Upper lobe of right lung (tissue), 1 donor: ENCODE measurements at places on chromosomes 11 and 22.

- DNase-seq = no peak
- peaks cover 93% of the 10 kb centered on the region for H3K4me1 ChIP-seq
- no peaks in the 10 kb centered on the region for H3K27me3 ChIP-seq
- H3K36me3 ChIP-seq = no peaks in the 10 kb centered on the region
- peak overlapping the region; percentile 86 for H3K27ac ChIP-seq
Observed at GRCh38 chr11:118917481-118918127, 8.1 kb downstream of the BCL9L start.

DNA sequence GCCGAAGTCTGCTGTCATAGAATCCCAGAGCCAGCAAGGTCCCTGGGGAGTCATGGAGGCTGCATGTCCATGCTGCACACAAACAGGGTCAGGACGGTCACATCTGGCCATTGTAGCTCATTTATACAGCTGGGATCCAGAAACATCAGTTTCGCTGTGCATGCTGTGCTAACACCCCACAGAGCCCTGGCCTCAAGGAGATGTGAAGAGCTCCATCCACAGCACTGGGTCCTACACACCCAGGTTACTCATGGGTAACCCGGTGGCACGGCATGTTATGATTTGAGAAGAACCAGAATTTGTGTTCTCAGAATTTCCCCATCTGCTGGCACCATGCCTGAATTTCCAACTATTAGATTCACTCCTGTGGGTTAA, 146.3 kb upstream of the ARHGAP20 start:
- H3K4me3 ChIP-seq = no peak overlapping the region
- H3K27me3 ChIP-seq = no peaks in the 10 kb centered on the region
- H3K36me3 ChIP-seq = no peaks in the 10 kb centered on the region
- H3K27ac ChIP-seq = no peak overlapping the region

GRCh38 chr11:73217810-73218105, 323 bp upstream of the P2RY2 start:
- peak overlapping the region; percentile 60 for H3K27ac ChIP-seq
- H3K36me3 ChIP-seq = no peaks in the 10 kb centered on the region
- DNase-seq = no peak
- peak overlapping the region; percentile 52 for H3K4me3 ChIP-seq

- H3K27ac ChIP-seq = no peak overlapping the region
- DNase-seq = no peak
- no peaks in the 10 kb centered on the region for H3K27me3 ChIP-seq
- H3K4me1 ChIP-seq = no peaks in the 10 kb centered on the region
- H3K4me3 ChIP-seq = no peak overlapping the region
- no peaks in the 10 kb centered on the region for H3K36me3 ChIP-seq
Observed at GRCh38 chr11:27972522-27973170, 135.3 kb downstream of the KIF18A start.
